ENCODE measurements at places on chromosomes 7 and 10. TPM values are rescaled to one million over a fixed set of nuclear protein-coding genes. Genes with fewer than 3 reads are reported as not detected.

GRCh38 chr7:43112941-43113621 is 634 bp downstream of the HECW1 start:
- H3K4me3 ChIP-seq: no peak overlapping the region
- H3K27ac ChIP-seq: no peak overlapping the region
- H3K36me3 ChIP-seq: no peaks in the 10 kb centered on the region
- DNase-seq: peak; percentile 3
- H3K27me3 ChIP-seq: peaks cover 84% of the 10 kb centered on the region
- H3K4me1 ChIP-seq: peaks cover 7% of the 10 kb centered on the region

DNA sequence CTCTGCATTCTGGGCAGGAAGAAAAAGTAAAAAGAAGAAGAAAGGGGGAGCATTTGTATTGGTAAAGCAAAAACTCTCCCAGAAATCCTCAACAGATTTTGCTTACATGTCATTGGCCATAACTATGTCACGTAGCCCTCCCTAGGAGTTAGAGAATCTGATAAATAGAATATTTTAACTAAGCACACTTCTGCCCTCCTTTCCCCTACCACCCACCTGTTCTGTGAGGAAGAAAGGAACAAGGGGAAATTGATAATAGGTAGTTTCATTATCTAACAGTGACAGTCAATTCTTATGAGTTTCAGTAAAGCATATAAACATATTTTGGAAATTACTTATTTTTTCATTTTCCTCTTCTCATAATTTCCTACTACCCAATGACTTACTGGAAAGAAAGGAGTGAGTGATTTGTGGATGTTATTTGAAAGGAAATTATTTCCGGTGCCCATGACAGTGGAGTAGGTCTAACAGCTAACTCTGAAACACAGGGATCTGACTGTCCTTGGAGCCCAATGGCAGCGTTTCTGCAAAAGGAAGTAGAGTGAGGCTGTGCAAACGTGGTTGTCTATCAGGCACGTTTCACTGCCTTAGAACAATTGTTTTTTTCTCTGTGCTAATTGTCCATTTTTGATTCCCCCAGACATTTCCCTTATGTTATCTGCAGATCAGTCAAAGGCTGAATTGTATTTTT is 128.6 kb upstream of the MDFIC start:
- H3K4me1 ChIP-seq: peaks cover 75% of the 10 kb centered on the region
- no peak for DNase-seq
- H3K27me3 ChIP-seq: peaks cover 28% of the 10 kb centered on the region
- peaks cover 7% of the 10 kb centered on the region for H3K36me3 ChIP-seq
- peak overlapping the region; percentile 29 for H3K4me3 ChIP-seq
- H3K27ac ChIP-seq: no peak overlapping the region

- peak overlapping the region; percentile 0 for H3K4me3 ChIP-seq
- H3K36me3 ChIP-seq: peaks cover 63% of the 10 kb centered on the region
- H3K27me3 ChIP-seq: no peaks in the 10 kb centered on the region
- peak overlapping the region; percentile 89 for H3K27ac ChIP-seq
- peaks cover 90% of the 10 kb centered on the region for H3K4me1 ChIP-seq
Observed at GRCh38 chr10:43390759-43391158, 18.2 kb downstream of the HNRNPF start.

- no peak overlapping the region for H3K4me3 ChIP-seq
- H3K4me1 ChIP-seq: peaks cover 12% of the 10 kb centered on the region
- no peaks in the 10 kb centered on the region for H3K27me3 ChIP-seq
- H3K36me3 ChIP-seq: peaks cover 9% of the 10 kb centered on the region
- no peak overlapping the region for H3K27ac ChIP-seq
Observed at GRCh38 chr10:480928-481552, 208.4 kb downstream of the DIP2C start.

- no peak overlapping the region for H3K4me3 ChIP-seq
- H3K27me3 ChIP-seq: no peaks in the 10 kb centered on the region
- no peak overlapping the region for H3K27ac ChIP-seq
- DNase-seq: no peak
- no peaks in the 10 kb centered on the region for H3K36me3 ChIP-seq
Observed at GRCh38 chr10:71063401-71063800, 149.0 kb upstream of the UNC5B start.

DNAJC12 gene
- total RNA-seq: 35.6 TPM

DNA sequence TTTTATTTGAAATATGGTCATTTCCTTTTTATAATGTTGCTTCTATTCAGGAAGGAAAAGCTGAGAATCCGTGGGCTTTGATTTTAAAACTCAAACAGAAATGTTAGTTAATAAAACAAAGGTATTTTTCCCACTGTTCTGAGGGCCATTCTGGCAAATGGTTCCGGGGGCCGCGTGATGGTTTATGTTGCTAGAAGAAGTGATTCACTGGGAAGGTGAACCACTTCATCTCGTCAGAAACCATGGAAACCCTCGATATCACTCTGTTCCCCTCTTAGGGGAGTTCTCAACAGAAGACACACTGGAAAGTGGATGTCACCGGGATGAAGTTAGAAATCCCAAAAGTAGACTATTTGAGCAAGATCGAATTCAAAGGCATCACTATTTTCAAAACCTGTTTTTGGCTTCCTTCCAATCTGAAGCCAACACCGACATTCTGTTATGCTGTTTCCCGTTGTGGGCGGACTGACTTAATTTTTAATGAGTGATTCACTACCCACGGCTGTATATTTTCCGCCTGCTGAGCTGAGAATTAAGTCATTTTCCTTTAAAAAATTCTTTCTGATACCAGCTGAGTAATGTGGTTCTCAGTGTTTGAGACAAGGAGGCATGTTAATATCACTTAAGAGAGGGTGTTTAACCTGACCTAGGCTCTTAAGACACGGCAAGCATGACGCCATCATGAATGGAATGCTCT is 84.1 kb downstream of the PTPRE start:
- H3K27ac ChIP-seq: peak overlapping the region; percentile 99
- peaks cover 62% of the 10 kb centered on the region for H3K4me1 ChIP-seq
- peak overlapping the region; percentile 66 for H3K4me3 ChIP-seq
- DNase-seq: peak; percentile 59

- H3K4me3 ChIP-seq: no peak overlapping the region
- H3K27me3 ChIP-seq: no peaks in the 10 kb centered on the region
- no peak for DNase-seq
- no peak overlapping the region for H3K27ac ChIP-seq
- no peaks in the 10 kb centered on the region for H3K36me3 ChIP-seq
Observed at GRCh38 chr7:82388138-82388537, 55.4 kb downstream of the CACNA2D1 start.

SPDYE9 gene
- total RNA-seq: not detected

DNA sequence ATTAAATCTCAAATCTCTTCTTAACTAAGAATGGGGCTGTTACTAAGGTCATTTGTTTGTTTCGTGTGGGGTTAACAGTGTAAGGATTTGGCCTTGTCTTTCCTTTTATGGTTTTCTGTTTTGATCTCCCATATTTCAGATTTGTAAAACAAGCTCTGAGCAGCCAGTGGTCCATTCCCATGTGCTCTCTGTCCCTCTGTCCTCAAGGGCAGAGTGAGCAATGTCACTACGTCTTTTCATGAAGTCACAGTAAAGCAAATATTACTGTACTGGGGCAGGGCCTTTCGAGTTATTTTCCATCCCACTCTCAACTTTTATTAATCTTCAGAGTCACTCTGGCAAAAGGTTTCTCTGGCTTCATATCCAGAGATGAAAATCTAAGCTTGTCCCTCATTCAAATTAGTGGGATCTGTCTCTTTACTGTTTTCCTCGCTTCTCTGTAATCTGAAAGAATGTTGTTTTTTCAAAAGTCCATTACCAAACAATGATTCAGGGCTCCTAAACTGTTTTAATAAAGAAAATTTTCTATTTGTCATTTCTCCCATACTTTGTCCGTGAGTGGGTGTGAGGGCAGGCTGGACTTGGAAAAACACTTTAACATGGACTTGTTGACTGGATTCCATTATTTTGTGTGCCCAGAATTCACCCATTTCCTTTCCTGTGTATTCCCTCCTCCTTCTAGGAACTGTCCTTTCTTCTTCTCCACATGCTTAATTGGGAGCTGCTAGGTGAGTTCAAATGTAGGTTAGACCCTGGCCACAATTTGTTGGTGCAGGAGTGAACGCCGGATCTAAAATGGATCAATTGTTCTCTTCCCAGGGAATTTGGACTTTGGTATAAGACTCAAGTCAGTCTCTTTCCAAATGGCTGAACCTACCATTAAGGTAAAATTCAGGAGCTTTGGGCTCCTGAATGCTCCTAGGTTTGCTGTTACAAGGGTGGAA is 42.1 kb upstream of the NAMPT start:
- DNase-seq: no peak
- no peak overlapping the region for H3K4me3 ChIP-seq
- H3K36me3 ChIP-seq: peaks cover 1% of the 10 kb centered on the region
- peaks cover 32% of the 10 kb centered on the region for H3K27me3 ChIP-seq
- peaks cover 14% of the 10 kb centered on the region for H3K4me1 ChIP-seq

GRCh38 chr10:126215746-126216631 is 172.3 kb downstream of the ADAM12 start:
- H3K27ac ChIP-seq: no peak overlapping the region
- H3K4me3 ChIP-seq: no peak overlapping the region
- H3K4me1 ChIP-seq: no peaks in the 10 kb centered on the region
- no peaks in the 10 kb centered on the region for H3K27me3 ChIP-seq
- no peaks in the 10 kb centered on the region for H3K36me3 ChIP-seq

DNA sequence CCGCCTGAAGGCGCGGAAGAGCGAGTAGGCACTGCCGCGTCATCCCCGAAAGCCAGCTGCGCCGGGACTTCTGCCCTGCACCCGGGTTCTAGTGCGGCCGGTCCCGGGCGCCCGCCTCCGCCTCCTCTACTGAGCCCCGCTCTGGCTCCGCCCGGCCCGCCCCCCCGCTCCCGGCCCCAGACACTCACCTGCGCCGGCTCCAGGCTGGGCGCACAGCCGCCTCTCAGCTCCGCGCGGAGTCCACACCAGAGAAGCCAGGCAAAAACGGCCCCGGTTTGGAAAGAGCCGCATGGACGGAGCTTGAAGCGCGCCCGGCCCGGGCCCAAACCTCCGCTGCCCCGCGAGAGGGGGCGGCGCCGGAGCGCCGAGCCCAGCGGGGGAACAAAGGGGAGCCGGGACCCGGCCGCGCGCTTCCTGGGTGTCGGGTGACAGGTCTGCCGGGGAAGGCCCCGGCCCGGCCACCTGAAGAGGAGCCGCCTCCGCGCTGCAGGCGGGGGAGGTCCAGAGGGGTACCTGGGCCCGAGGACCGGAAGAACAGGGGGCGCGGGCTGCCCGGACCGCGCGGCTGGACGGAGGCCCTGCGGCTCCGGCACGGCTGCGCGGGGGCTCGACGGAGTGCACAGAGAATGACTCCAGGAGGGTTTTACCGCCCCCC is 168.2 kb downstream of the NRF1 start:
- H3K27me3 ChIP-seq: peaks cover 58% of the 10 kb centered on the region
- peak overlapping the region; percentile 46 for H3K4me3 ChIP-seq
- peak; percentile 52 for DNase-seq
- no peaks in the 10 kb centered on the region for H3K36me3 ChIP-seq
- no peak overlapping the region for H3K27ac ChIP-seq
- H3K4me1 ChIP-seq: peaks cover 35% of the 10 kb centered on the region

DNA sequence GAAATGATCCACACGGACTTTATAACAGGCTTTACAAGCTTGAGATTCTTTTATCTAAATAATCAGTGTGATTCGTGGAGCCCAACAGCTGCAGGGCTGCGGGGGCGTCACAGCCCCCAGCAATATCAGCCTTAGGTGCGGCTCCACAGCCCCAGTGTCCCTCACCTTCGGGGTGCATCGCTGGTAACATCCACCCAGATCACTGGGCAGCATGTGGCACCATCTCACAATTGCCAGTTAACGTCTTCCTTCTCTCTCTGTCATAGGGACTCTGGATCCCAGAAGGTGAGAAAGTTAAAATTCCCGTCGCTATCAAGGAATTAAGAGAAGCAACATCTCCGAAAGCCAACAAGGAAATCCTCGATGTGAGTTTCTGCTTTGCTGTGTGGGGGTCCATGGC is 155.6 kb downstream of the EGFR start:
- no peaks in the 10 kb centered on the region for H3K36me3 ChIP-seq
- no peak overlapping the region for H3K27ac ChIP-seq
- peaks cover 18% of the 10 kb centered on the region for H3K27me3 ChIP-seq
- no peak overlapping the region for H3K4me3 ChIP-seq
- H3K4me1 ChIP-seq: no peaks in the 10 kb centered on the region

RBP4 gene
- not detected for total RNA-seq

DNA sequence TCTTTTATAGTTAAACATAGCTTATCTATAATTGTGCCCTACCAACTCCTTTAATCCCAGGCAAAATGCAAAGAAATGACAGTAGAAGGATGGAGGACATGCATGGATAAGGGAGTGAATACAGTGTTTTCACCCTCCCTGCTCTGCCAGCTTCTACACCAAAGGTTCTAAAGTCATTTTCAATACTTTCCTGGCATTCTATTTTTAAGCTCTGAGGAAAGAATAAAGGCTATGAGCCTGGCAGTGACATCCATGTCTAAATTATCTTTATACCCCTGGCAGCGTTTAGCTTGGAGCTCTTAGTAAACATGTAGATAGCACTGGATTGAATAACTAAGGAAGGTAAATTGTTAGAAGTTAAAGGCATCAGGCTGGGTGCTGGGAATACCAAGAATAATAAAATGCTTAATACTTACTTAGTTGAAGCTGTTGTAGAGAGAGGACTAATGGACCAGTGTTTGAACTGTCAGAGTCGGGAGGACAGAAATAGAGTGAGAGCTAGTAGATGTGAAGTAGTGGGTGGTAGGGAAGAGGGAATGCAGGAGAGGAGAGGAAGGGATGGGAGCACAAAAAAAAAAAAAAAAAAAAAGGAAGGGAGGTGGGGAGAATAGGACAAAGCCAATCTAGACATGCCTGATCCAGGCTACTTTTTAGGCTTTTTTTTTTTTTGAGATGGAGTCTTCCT is 518.9 kb downstream of the GALNT17 start:
- no peaks in the 10 kb centered on the region for H3K4me1 ChIP-seq
- no peak overlapping the region for H3K27ac ChIP-seq
- no peaks in the 10 kb centered on the region for H3K27me3 ChIP-seq
- peaks cover 2% of the 10 kb centered on the region for H3K36me3 ChIP-seq

DNA sequence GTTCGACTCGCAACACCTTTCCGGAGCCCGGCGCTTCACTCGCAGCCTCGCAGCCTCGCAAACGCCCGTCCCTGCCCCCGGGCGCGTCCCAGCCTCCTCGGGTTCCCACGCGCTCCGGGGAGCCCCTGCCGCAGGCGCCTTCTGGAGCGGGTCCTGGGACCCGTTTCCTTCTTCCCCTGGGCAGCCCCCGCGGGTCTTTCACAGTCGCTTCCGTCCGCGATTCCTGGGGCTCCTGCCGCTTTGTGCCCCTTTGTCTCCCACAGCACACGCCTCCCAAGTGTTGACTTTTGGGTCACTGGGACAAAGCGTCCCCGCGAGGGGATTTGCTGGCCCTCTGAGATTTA is 140.7 kb downstream of the DYNC2I1 start:
- H3K36me3 ChIP-seq: no peaks in the 10 kb centered on the region
- H3K27me3 ChIP-seq: peaks cover 52% of the 10 kb centered on the region
- no peak overlapping the region for H3K27ac ChIP-seq
- peaks cover 9% of the 10 kb centered on the region for H3K4me1 ChIP-seq

PGAM2 gene
- 1.2 TPM for total RNA-seq

GOLGA7B gene
- total RNA-seq: 0.83 TPM

DRGX gene
- total RNA-seq: not detected

GRCh38 chr10:27356738-27357137 is 116.1 kb upstream of the ACBD5 start:
- no peaks in the 10 kb centered on the region for H3K36me3 ChIP-seq
- no peak overlapping the region for H3K27ac ChIP-seq
- no peak overlapping the region for H3K4me3 ChIP-seq

- H3K27ac ChIP-seq: peak overlapping the region; percentile 55
- H3K4me1 ChIP-seq: peaks cover 20% of the 10 kb centered on the region
- H3K36me3 ChIP-seq: no peaks in the 10 kb centered on the region
- DNase-seq: peak; percentile 66
- H3K4me3 ChIP-seq: no peak overlapping the region
Observed at GRCh38 chr7:48299580-48300169, 128.4 kb downstream of the ABCA13 start.
